Stimulated activated naive CD8-positive, alpha-beta T cell treated with anti-CD3 and anti-CD28 coated beads, Interleukin-15, amount 100 ng/mL, for 72 hours (primary cell): ENCODE measurements at places on chromosomes 3 and 15.

- DNase-seq: no peak
These were observed 36.9 kb upstream of the PCSK6 start for GRCh38 chr15:101526442-101526841.

- DNase-seq: no peak
These were observed 630.9 kb downstream of the PYDC2 start for GRCh38 chr3:192091831-192092230.

DNA sequence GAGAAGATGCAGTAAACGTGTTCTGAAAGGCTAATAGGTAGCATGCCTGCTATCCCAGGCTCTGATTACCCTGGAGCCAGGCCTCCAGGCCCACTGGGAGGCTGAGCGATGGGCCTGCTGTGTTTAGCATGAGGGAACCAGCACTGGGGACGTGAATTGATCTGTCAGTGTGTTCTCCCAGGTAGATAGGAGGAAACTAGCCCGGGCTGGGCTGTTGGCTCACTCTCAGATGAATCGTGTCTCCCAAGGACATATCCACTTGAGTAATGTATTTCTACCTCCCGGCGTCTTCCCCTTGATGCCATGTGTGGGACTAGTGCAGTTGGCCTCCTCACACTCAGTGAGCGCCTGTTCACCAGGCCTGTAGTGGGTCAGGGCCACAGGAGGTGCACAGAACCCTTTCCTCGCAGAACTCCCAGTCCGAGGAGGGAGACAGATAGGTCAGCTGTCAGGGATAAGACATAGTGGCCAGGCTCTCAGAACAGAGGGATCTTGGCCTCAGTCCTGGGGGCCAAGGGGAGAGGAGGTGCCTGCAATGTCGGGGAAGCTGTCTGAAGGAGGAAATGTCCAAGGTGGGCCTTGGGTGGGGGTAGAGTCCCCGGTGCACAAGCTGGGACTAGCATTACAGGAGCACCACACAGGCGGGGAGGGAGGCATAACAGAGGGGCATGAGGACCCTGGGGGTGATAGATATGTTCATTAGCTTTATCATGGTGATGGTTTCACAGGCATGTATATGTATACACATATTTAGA, 111.7 kb downstream of the DNAJB8 start:
- DNase-seq: no peak

GRCh38 chr3:71692139-71692538, 33.1 kb downstream of the EIF4E3 start:
- no peak for DNase-seq
